A673 (cell line): ENCODE measurements at places on chromosomes 6 and 20.

DNA sequence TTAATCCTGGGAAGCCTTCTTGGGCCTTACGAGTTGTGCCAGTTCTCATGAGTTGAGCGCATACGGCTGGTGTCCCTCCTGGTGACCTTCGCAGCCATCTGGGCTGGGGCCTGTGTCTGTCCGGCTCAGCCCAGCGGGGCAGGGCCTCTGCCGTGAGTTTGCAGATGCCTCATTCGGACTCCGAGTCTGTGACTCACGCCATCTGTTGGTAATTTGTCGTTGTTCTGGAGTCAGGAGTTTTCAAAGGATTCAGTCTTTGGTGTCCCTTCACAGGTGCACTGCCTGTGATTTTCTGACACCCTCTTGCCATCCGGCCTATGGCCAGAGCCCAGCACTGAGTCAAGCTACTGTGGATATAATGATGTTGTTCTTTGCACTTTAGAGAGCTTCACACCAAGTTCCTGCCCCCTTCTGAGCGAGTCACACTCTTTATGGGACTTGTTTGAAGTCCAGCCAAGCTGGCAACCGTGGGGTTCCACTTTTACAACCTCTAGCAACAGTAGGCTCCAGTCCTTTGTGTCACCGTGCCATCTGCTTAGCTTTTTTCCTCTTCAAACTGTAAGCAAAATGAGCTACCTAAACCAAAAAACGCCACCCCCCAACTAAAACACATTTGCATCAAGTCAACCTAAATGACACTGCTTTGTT, 175.6 kb downstream of the AIG1 start:
- no peak for DNase-seq

- DNase-seq = no peak
These were observed 4.3 kb upstream of the KIF25 start for GRCh38 chr6:167993169-167993568.

GRCh38 chr6:127775371-127775770, 125.5 kb downstream of the THEMIS start:
- no peak for DNase-seq

GRCh38 chr6:57257911-57258541, 35.9 kb upstream of the RAB23 start:
- DNase-seq = no peak

DNA sequence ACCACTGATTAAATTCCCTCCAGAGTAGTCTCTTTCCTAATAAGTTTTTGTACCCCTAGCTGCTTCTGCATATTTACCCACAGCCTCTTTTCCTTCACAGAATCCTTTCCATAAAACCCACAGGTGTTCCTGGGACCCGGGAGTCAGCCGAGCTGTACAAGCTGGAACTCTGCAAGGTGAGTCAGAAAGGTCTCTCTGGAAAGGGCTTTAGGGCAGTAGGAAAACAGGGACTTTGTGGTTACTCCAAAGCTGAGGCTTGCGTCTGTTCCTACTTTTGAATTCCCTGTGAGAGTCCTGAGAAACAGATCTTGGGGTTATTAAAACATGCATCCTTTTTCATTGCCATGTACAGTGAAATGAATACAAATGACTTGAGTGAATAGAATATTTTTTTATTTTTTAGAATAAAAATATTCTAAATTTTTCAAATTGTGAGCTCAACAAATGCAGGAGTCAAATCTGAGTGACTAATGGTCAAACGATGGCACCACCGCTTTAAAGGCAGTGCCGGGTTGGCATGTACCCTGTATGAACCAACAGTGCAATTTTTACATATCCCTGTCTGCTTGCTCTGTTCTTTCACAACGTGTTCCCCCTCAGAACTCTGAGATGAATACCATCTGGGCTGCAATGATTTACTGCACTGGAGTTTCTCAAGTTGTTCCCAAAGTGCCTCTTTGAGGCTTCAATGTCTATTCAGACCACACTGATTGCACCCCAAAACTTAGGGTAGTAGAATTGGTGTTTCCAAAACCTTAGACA, 78.4 kb downstream of the GFRAL start:
- no peak for DNase-seq

- peak; percentile 68 for DNase-seq
These were observed 827 bp downstream of the E2F3 start for GRCh38 chr6:20402342-20403069.

- DNase-seq = no peak
These were observed 185.7 kb upstream of the EYA4 start for GRCh38 chr6:133055441-133055966.

- DNase-seq = no peak
These were observed 667.3 kb upstream of the CITED2 start for GRCh38 chr6:140041571-140042332.

DNA sequence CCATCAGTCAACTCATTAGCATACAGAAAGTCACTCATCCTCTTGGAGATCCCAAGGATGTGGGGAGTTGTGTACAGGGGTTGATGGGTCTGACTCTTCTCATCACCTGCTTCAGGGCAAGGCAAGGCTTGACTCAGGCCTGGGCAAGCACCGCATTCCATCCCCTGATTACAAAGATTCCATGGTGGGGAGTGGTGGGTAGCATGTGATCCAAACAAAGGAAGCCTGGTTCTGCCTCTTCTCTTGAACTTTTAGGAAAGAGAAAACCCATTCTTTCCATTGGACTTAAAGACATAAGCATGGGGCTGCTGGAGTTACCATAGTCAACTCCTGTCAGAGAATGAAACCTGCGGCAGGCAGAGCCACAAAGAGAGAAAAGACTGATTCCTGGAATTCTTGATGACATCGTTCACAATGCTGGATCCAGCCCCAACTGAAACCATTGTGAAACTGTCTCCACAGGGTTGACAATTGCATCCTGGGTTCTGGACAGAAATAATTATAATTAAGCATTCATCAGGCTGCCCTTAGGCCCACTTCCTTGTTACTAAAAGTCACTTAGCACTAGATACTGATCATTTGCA, 235.8 kb upstream of the KCNG1 start:
- no peak for DNase-seq

GRCh38 chr6:5521322-5521721, 260.0 kb downstream of the FARS2 start:
- DNase-seq = peak; percentile 38

DNA sequence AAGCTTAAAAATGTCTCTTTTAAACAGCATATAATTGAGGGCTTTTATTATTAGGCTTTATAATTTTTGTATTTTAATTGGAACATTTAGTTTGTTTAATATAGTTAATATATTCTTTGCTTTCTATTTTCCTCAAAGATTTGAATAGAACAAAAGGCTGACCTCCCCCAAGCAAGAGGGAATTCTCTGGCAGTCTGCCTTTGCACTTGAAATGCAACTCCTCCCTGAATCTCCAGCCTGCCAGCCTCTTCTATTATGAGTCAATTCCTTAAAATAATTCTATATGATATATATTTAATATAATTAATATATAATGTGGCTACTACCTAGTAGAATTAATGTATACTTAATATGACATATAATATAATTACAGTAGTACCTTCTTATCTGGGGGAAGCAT, 69.2 kb downstream of the PTPRA start:
- DNase-seq = no peak

DNA sequence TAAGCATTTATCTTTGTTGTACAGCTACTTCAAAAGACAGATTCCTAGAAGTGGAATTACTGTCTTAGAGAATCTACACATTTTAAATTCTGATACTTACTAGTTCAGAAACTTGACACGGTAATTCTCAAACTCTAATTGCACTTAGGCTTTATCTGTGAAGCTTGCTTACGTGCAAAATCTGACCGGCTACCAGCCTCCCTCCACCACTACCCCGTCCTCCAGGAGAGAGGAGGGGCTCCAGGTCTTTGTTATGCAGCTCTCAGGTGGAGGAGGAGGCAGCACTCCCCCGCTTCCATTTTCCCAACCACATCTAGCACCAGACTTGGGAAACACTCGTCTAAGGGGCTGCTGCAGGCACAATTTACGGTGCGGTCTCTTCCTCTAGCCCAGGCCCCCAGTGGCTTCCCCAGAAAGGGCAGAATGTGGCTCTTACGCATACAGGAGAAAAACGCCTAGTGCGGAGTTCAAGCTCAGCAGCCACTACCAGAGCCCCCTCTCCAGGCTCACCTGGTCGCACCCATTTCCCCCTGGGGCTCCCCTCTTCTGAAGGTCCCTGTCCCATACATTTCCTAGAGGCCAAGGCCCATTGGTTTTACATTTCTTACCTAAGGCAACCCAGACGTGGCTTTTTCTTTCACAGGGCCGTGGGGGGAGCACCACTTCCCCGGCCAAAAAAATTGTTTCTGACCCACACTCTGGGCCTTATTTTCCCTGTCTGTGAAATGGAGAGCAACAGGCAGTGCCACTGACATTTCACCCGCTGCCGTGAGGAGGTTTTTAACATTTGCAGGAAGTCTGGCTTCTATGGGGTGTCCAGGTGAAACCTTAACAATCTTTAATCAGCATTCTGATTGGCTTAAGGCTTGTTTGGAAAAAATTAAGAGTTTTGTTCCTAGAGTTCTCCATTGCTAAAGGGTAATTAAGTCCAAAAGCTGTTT, 1.6 kb upstream of the TGIF2 start:
- DNase-seq = no peak

GRCh38 chr6:139587469-139587868, 213.0 kb upstream of the CITED2 start:
- DNase-seq = peak; percentile 10

GRCh38 chr6:136587527-136587926, 37.3 kb upstream of the MAP7 start:
- DNase-seq = no peak

- DNase-seq = no peak
These were observed 124.3 kb downstream of the BCAS1 start for GRCh38 chr20:53946106-53946505.

DNA sequence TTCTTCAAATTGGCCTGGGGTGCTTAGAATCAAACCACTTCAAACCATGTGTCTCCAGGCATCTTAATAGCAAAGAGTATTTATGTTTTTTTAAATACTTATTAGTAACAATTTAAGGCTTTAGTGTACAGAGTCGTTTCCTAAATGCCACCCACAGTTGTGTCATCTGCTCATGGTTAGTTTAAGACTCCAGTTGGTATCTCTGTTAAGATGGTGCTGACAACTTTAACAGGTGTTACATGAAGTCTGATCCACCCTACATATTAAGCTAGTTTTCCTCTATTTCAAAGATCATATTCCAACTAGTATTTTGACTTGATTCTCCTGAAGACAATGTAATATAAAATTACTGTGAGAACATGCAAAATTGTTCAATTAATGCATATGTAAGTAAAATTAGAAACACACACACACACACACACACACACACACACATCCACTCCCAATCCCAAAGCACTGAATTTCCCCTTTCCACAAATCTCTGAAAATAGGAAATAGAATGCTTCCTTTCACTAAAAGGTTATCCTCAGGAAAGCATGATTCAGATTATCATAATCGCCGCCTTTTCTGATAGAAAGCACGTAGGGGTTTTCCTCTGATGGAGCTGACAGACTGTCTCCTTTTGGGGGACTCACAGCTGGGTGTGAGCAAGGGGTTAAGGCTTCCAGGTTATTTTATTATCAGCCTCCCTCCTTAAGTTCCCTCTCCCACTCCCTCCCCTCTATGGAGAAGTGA, 10.5 kb downstream of the CNKSR3 start:
- no peak for DNase-seq

DNA sequence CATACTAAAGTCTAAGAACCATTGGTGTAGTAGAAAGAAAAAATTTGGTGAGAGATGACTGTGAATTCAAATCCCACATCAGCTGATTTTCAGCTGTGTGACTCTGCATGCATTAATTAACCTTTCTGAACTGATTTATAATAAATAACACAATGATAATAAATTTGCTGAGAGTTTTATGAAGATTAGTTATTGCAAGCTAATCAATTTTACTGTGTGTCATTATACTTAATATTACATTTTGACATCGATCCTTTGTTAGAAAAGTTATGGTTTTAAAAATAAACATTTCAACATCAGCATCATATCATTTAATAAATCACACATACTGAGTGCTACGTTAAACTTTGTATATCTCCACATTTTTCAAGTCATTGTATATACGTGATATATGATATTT, 599.7 kb upstream of the MMS22L start:
- DNase-seq = no peak

DNA sequence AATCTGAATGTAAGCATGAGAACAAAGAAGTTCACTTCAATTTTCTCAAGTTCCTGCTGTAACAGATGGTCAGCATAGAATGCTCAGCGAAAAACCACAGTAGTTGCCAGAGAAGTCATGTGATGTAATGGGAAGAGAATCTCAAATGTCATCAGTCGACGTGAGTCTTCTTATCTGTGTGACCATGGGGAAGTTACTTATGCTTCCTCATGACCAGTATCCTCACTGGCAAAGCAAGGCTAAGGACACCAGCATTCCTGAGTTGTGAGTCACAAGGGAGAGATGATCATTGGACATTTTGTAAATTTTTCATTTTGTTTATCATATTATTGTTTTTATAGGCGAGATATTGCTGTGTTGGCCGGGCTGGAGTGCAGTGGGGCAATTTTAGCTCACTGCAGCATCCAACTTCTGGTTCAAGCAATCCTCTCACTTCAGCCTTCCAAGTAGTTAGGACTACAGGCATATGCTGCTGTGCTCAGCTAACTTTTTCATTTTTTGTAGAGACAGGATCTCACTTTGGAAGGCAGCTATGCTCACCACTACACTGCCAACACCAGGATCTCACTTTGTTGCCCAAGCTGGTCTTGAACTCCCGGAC, 21.9 kb downstream of the SGK1 start:
- peak; percentile 33 for DNase-seq

- no peak for DNase-seq
These were observed 55.8 kb downstream of the SNAI1 start for GRCh38 chr20:50038574-50038991.

DNA sequence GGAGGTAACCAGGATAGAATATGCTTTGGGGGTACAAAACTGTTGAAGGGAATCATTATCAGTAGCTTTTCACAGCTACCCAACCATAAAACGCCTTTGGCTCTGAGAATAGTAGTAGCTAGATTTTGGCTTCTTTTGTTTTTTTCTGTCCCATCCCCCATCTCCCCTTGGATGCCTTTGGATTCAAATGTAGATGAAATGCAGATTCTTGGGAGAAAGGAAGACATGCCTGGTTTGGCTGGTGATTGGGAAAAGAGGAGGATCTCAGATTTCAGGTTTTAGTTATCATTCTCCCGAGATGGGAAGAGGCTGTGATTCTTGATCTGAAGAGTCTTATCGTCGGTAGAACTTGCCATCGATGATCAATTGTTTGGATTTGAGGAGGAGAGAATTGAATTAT, 3.5 kb upstream of the CDYL start:
- no peak for DNase-seq

- DNase-seq = no peak
These were observed 13.9 kb upstream of the ABHD16B start for GRCh38 chr20:63847237-63848002.

DNA sequence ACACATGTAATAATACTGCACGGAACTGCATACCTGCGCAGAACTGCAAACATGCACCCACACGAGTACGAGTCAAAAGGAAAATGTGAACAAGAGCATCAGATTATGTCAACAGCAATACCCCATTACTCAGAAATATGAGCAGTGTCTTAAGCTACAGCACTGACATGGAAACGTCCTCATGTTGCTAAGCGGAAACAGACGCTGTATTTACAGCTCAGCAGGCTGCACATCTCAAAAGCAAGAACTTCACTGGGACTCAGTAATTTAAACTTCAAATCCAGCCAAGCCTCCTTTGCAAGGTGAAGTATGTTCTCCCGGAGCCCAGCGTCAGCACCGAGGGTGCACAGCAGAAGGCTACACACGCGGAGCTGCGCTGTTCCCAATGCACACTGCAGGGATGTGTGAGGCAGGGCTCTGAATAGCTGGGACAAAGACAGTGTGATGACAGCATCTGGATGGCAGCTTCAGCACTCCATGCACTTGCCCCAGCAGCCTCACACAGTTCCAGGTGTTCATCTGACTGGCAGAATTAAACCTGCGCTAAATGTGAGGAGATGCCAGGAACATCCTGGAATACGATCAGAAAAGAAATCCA, 202.8 kb downstream of the WDR27 start:
- no peak for DNase-seq
